ENCODE measurements at places on chromosomes 6 and 20. TPM values are rescaled to one million over a fixed set of nuclear protein-coding genes. Genes with fewer than 3 reads are reported as not detected.

The HLA-DPA1 gene
- 491 TPM for total RNA-seq

The MCHR2 gene
- not detected for total RNA-seq

GRCh38 chr20:48002517-48002970, 217.3 kb upstream of the SULF2 start:
- no peak for DNase-seq

- DNase-seq: no peak
These were observed 3.4 kb downstream of the SLC32A1 start for GRCh38 chr20:38727607-38728190.

DNA sequence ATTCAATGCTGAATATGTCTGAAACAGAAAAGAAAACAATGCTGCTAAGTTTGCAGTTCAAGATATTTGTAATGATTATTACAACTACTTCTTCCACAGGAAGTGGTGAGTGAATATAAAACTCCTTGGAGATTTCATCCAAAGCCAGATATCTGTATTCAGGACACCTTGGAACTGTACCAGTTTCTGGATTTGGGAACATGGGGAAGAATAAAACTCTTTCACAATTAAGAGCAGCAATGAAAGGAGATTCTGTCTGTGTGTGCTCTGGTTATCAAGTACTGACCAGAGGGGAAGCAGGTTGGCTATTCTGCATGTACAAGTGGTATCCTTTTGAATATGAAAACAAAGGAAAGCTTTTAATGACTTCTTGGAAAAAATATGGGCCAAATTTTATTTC, 21.1 kb downstream of the ELOVL2 start:
- DNase-seq: no peak

- DNase-seq: no peak
These were observed 72.8 kb downstream of the RTN4IP1 start for GRCh38 chr6:106556368-106556960.

- DNase-seq: no peak
These were observed 236.1 kb downstream of the SYNDIG1 start for GRCh38 chr20:24705486-24705885.

- no peak for DNase-seq
These were observed 101.6 kb upstream of the SNX9 start for GRCh38 chr6:157721426-157721825.

DNA sequence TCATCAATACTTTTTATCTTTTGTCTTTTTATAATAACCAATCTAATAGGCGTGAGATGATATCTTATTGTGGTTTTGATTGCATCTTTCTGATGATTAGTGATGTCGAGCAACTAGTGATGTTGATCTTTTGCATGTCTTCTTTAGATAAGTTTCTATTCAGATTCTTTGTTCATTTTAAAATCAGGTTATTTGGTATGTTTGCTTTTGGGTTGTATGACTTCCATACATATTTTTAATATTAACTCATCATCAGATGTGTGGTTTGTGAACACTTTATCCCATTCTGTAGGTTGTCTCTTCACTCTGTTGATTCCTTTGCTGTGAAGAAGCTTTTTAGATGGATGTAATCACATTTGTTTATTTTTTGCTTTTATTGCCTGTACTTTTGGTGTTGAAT, 295.8 kb downstream of the BCKDHB start:
- DNase-seq: no peak
